ENCODE measurements at places on chromosomes 6 and 20.

DNA sequence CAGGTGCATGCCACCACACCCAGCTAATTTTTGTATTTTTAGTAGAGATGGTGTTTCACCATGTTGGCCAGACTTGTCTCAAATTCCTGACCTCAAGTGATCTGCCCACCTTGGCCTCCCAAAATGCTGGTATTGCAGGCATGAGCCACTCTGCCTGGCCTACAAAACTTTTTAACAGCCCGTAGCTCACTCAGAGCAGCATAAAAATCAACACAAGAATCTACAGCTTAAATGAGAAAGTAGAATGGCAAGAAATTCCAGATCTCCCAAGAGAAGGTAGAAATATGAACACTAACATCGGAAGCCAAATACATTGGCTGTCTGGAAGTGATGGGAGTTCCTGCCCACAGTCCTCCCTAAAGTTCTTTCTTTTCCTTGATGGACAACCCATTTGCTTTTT lies 43.7 kb downstream of the SCGN start:
- DNase-seq: no peak

DNA sequence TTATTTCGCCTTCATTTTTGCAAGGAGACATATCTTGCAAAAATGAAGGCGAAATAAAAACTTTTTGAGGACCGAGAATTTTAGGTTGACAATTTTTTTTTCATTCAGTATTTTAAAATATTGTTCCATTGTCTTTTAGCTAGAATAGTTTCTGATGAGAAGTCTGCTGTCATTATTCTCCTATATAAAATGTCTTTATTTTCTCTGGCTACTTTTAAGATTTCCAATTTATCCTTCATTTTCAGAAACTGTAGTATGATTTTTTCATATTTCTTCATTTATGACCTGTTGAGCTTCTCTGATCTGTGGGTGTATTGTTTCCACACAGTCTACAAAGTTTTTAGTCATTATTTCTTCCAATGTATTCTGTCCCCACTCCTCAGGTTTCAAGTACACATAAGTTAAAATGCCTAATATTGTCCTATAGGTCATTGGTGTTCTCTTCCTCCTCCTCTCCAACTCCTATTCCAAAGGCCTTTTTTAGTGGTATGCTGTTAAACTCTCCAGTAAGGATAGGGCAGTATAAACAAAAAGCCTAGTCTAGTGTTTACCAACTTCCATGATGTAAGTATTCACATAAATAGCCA lies 15.7 kb downstream of the AHI1 start:
- DNase-seq: no peak

DNA sequence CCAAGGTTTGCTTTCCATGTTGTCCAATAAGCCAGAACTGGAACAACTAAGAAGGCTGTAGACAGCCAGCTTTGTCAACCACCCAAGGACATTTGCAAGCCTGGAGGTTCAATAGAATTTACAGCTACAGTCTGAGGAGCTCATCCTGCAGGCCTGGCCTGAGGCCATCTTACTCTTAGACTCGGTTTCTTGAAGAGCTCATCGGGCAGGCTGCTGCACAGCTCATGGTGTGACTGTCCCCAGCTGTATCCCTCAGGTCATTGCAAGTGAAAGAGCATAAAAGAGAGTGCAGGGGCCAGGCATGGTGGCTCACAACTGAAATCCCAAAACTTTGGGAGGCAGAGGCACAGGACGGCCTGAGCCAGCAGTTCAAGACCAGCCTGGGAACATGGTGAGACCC lies 96.9 kb upstream of the FOXQ1 start:
- DNase-seq: no peak

GRCh38 chr6:30820193-30820592 lies 64.1 kb upstream of the DDR1 start:
- no peak for DNase-seq

DNA sequence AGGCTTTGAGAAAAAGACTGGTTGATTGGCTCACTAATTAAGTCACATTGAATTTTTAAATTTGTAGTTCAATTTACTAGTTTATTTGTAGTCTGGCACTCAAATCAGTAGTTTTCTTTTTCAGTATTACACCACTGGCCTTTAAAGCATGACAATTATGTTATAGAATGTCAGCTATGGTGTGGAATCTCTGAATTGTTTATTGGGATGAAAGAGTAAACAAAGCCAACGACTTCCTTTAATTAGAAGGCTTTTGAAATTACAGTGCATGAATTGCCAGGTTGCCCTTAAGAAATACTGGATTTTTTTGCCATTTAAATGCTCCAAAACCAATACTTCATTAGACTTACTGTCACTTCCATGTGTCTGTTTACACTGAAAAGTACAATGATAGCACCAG lies 426.9 kb upstream of the RNF217 start:
- no peak for DNase-seq

- no peak for DNase-seq
These were observed 163.1 kb downstream of the IBTK start for GRCh38 chr6:82084324-82084920.

DNA sequence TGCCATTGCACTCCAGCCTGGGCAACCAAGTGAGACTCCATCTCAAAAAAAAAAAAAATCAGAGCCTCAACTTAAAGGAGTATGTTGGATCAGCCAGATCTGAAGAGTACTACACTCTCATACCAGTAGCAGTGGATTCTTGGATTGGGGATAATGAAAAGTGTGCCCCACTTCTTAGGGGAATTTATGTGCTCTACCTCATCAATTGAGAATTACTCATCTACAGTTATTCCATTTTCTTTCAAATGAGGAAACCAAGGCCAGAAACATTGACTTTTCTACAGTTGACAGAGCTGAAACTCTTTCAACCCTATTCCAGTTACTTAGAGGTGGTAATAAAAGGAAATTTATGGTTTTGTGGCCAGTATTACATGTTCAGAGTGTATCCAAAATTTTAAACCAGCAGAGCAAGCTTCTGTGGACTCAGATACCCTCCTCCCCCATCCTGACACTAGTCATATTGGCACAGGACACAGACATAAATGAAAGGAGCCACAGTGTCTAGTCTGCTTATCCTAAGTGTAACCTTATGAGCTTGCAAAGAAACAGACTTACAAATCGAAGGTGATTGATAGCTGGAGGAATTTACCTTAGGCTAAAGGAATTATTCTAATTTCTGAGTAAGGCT lies 51.2 kb downstream of the ORC3 start:
- DNase-seq: no peak

DNA sequence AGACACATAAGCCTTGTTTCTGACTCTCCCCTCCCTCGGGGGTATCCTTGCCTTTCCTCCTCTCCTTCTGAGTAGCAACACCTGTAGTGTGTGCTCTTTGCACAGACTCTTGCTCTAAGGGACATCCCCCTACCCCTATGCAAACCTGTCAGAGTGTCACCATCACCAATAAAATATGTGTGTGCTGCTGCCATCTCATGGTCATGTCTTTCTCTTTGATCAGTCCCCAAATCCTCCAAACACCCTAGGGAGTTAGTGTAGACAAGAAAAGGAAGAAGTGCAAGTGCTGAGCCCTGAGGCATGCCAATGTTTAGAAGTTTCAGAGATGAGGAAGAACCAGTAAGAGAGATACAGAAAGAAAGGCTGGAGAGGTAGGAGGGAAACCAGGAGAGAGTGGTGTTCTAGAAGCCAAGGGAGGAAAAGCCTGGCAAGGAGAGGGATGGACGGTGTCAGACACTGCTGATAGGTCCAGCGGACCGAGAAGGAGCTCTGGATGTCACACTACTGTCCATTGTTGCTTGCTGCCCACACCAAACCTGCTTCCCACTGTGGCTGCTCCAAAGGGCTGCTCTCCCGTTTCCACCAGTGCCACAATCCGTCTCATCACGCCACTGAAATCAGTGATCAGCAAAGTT lies 16.4 kb downstream of the TRMT6 start:
- no peak for DNase-seq

- DNase-seq: no peak
These were observed 3.6 kb upstream of the MYLK2 start for GRCh38 chr20:31815408-31816188.

DNA sequence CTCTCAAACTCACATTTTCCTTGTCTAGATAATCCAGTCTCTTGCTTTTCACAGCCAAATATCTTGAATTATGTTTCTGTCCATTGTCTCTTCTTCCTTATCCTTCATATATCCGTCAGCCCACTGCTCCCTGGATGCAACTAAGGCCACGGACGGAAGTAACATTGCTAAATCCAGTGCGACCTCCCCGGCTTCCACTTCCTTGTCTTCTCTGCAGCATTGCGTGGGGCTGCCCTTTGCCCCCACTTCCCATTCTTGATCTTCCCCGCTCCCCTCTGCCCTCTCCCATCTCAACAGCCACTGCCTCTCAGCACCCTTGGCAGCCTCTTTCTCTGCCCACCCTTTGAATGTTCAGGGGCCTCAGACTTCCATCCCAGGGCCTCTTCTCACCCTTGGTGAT lies 190.4 kb upstream of the UST start:
- DNase-seq: no peak

DNA sequence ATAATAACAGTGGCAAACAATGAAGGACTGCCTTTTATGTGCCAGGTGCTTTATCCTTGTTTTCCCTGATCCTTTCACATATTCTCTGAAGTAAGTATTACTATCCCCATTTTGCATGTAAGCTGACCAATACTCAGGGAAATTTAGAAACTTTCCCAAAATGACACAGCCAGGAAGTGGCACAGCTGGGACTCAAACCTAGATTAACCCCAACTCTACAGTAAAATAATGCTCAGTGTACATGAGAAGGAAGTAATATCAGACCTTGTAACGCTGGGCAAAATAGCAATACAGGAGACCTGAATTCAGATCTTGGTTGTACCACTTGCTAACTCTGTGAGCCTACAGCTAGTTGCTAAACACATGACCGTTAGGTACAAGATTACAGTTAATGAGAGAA lies 26.8 kb upstream of the NRSN1 start:
- no peak for DNase-seq

- no peak for DNase-seq
These were observed 97.5 kb downstream of the CDH26 start for GRCh38 chr20:60055740-60056139.

GRCh38 chr20:21513181-21513663 lies 642 bp downstream of the NKX2-2 start:
- DNase-seq: no peak

- DNase-seq: no peak
These were observed 106.5 kb upstream of the TRAF3IP2 start for GRCh38 chr6:111711984-111712752.

- DNase-seq: no peak
These were observed 466.3 kb downstream of the DOK5 start for GRCh38 chr20:54941666-54942065.

- no peak for DNase-seq
These were observed 1.6 kb downstream of the DSP start for GRCh38 chr6:7542874-7543624.

DNA sequence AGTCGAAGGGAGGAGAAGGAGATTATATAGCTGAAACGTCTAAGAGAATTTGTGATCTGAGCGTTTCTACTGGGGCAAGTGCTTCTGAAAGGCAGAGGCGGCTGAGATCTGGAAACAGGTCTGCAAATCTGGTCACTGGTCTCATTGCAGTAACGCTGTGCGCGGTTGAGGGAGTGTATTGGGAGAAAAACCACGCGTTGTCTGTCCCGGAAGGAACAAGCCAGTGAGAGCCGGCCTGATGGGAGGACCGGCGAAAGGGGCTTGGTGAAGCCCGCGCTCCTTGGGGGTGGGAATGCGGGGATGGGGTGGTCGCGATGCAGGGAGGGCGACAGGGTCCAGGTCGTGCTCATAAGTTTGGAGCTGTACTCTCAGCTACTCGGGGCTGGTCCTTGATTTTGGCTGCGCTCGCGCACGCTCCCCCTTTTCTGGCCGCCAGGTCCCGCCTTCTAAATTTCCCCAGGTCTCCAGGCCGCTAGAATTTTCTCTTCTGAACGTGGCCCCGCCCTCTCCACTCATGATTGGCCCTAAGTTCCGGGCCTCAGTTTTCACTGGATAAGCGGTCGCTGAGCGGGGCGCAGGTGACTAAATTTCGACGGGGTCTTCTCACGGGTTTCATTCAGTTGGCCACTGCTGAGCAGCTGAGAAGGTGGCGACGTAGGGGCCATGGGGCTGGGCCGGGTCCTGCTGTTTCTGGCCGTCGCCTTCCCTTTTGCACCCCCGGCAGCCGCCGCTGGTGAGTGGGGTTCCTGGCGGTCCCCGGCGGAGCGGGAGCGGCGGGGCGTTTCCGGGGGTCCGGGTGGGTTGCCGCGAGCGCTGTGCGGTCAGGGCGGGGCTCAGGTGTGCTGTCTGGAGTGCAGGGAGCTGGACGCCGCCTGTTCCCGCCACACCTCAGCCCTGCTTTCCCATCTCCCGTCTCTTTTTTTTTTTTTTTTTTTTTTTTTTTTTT lies at the start of gene MICB:
TSS of gene MICB (plus strand) at position 615 of the 946 bp plus-strand sequence. CDS start at position 664, 49 bp downstream.
- DNase-seq: peak; percentile 46

DNA sequence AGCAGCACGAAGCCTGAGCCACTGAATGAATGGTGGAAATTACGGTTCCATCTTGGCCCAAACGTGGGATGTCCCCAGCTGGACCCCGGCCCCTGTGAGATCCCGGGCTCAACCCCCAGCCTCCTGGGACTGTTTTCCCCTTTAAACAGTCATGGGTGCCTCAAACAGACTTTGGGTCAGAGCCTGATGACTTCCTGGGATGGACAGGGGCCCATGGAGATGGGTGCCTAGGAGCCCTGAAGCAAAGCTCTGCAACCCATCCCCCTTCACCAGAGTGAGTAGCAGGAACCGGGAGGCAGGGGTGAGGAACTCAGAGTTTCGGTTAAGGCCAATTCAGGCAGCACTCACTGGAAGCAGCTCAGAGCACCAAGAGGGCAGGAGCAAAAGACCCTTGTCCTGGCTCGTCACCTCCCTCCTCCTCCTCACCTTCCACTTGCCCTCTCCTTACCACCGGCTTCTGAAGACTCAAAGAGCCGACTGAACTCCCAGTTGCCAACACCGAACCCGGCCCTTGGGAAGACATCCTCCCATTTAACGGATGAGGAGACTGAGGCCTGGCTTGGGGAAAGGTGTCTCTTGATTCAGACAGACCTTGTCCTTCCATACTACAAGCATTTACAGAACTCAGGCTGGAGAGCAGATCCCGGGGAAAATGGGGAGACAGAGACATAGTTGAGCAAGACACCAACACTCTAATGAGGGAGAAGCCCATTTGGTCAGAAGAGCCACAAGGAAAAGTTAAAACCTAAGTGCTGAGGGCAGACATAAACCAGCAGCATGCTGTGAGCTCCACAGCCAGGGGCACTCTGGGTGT lies 14.9 kb upstream of the TLDC2 start:
- DNase-seq: no peak

DNA sequence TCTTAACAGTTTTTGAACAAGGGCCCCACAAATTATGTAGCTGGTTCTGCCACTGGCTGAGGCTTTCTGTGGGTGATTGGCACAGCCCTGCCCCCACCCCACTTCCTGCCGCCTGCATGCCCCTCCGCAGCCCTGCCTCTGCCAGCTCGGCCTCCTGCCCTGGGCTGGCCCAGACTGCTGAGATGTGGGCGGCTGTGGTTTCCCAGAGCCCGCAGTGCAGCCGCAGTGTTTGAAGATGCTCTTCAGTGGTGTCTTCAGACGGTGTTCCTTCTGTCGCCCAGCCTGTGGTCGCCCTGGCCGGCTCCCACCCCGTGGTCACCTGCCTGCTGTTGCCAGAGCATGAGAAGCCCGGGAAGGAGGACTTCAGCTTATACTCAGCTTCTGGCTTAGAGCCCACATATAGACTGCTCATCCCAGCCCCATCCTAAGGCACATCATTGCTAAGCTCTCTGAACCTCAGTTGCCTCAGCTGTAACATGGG lies 154.3 kb downstream of the VEGFA start:
- peak; percentile 70 for DNase-seq
